ENCODE measurements at places on chromosomes 12 and 14. TPM values are rescaled to one million over a fixed set of nuclear protein-coding genes. Genes with fewer than 3 reads are reported as not detected.

Gene DPPA3
- total RNA-seq = not detected

Gene KRT71
- total RNA-seq = not detected

Gene GALNT9
- total RNA-seq = not detected

Gene P2RX7
- 2.0 TPM for total RNA-seq

Gene RILPL2
- 2.0 TPM for total RNA-seq

Gene PITPNM2
- 19.6 TPM for total RNA-seq

Gene HOXC12
- total RNA-seq = not detected

DNA sequence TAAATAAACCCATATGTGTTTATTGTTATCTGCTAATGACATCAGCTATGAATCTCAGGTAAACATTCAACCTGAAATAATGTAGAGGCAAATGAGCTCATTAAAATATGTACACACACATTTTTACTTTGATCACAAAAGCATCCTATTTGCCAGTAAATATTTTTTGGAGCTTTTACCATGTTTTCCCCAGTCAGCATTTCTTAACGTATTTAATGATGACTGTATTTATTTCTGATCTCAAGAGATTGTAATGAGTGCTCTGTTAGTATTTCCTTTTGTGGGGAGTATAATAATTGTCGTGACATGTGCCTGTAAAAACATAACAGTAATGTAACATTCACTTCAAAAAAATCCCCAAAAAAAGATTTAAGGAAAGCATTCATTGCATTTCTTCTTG, 52.1 kb downstream of the FRMD6 start:
- no peak for DNase-seq

- no peak for DNase-seq
Observed at GRCh38 chr12:58765653-58766512, 154.4 kb downstream of the LRIG3 start.

GRCh38 chr14:96095581-96096476, 56.7 kb downstream of the C14orf132 start:
- DNase-seq = no peak

GRCh38 chr14:54807428-54807827, 95.2 kb downstream of the GCH1 start:
- no peak for DNase-seq

DNA sequence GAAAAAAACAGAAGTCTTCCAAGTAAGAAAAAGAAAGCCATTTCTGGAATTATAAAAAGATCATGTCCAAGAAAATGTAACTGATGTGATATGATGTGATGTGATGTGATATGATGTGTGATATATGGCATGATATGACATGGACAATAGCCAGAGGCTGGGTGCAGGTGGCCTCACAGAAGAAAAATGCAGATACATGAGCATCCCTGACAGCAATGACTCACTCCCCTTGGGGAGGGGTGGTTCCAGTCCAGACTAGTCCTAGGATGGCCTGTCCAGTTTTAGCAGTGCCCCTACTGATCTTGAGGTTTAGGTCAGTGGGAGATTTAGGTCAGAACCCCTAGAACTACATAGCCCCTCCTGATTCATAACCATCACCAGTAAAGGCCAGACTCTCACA, 3.5 kb upstream of the RHOJ start:
- DNase-seq = no peak

- no peak for DNase-seq
Observed at GRCh38 chr12:87047691-87048090, 791.5 kb upstream of the MGAT4C start.

GRCh38 chr12:117019866-117020265, 79.3 kb downstream of the TESC start:
- DNase-seq = no peak

GRCh38 chr12:14802721-14803010, 612 bp downstream of the WBP11 start:
- no peak for DNase-seq

GRCh38 chr12:56661560-56661959, 15.8 kb upstream of the ATP5F1B start:
- DNase-seq = no peak

DNA sequence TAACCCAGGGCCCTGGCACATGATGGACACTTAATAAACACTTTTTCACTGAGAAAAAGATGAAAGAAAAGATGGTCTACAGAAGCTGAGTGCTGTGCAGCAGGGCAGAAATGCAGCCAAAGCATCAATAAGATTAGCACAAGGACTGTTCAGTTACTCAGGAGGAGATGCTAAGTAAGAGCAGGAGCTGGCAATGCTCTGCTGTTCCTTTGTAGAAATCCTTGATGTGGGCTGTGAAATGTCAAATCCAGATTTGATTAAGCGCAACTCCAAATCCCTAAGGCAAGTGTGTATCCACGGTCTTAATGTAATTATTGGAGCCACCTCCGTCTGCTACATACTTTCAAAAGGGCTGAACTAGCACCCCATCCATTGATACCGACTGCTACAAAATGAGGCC, 151.8 kb upstream of the BTG1 start:
- DNase-seq = no peak

Data from Right ventricle myocardium inferior (tissue), 1 donor.